ENCODE measurements at places on chromosomes 16 and 17.

GRCh38 chr16:371515-372301, 1.4 kb upstream of the MRPL28 start:
- DNase-seq: no peak

- no peak for DNase-seq
These were observed 12.5 kb downstream of the C16orf90 start for GRCh38 chr16:3482659-3483241.

DNA sequence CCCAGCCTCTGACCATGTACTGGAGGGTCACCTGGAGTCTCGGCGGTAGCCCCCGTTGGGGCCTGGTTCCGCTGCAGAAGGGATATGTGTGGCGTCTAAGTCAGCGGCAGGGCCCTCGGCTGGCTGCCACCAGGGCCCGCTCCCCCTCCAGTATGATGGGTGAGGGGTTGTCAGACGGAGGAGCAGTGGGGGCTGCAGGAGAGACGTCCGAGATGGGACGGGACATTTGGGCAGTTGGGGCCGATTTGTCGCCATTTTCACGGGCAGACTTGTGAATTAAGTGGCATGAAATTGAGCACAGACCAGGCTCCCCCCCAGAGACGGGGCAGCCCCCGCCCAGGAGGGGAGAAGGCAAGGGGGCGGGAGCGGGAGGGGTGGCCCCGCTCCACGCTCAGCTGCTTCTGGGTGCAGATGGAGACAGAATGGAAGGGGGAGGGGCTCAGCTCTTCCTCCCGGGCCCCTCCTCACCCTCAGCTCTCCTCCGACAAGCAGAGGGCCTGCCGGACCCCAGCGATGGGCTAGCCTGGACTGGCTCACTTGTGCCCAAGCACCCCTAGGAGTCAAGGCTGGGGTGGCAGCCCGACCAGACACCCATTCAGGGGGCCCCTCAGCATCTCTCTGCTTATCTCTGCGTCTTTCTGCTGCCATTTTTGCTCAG, 52.7 kb upstream of the LHX1 start:
- no peak for DNase-seq

- no peak for DNase-seq
These were observed 46.1 kb upstream of the CBFA2T3 start for GRCh38 chr16:89023151-89023551.

DNA sequence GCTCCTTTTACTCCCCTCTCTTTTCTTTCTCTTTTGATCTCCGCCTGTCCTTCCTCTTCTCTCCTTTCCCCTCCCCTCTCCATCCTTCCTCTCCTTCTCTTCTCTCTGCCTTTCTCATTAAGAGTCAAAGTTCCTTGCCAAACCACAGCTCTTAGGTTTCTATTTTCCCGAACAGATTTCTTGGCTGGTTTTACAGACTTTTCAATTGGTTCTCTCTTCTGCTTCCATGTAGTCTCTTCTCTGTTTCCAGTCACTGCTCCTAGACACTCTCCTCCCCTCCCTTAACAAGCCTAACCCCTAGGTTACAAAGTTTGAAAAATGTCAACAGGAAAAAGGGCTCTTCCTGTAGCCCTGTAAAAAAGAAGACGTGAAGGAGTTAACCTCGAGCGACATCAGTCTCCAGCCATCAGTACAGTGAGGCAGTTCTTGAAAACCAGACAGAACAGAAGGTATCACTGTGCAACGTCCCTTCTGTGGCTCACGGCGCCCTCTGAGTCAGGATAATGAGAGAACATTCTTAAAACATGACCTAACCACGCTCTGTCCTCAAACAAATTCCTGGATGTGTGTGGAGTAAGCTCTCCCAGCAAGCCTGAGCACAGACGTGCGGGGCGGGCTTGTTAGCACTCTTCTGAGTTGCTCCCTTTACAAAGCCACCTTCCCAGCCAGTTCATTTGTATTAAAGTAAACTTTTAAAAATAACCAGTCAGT, 11.6 kb upstream of the MARCHF10 start:
- peak; percentile 90 for DNase-seq

DNA sequence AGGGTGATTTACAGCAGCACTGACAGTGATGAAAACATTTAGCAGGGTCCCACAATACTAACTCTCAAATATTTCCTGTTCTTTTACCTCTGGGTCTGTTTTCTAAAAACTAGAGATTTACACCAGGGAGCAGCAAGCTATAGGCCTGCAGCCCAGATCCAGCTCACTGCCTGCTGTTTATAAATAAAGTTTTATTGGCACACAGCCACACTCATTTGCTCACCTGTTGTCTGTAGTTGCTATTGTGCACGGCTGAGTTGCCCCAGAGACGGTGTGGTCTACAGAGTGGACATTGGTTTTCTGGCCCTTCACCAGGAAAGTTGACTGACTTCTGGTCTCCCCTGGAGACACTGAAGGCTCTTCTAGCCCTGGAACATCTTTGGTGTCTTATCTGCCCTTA, 16.3 kb upstream of the JPT2 start:
- DNase-seq: no peak

DNA sequence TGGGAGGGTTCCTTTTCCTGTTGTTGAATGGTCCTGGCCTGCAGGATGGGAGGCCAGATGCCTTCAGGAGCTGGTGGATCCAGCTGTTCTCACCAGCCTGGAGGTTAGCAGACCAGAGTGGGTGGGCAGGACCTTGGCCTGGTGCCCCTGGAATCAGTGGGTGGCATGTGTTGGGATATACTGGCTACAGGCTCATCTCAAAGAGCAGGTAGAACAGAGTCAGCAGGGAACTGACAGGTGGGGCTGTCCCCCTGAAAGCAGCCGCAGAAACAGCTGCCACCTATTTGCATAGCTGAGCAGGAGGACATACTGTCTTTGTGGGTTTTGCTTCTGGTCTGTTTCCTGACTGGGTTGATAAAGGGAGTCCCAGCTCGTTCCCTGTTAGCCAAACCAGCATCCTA, 144.1 kb downstream of the RAB11FIP4 start:
- no peak for DNase-seq

GRCh38 chr16:49275050-49275730, 6.4 kb downstream of the CBLN1 start:
- DNase-seq: no peak

DNA sequence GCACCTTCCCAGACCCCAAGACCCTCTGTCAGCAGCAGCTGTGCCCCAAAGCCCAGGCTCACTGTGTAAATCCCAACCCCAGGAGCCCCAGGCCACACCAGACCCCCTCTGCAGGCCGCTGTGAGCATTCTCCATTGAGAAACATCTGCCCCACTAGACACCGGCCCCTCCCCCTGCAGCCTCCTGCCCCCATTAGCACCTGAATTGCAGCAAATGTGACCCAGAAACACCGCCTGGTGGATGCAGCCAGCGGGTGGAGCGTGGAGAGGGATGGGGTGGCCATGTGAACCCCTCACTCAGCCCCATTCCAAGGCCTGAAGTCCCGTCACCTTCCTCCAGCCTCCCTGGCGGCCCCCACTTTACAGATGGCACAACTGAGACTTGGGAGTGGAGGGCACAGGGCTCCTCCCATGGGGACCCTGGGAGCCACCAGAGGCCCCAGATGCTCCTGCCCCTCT, 2.2 kb downstream of the UBALD1 start:
- DNase-seq: no peak

GRCh38 chr17:42221886-42222745, 27.8 kb upstream of the GHDC start:
- no peak for DNase-seq

GRCh38 chr17:73643001-73643851, 1.0 kb downstream of the SDK2 start:
- no peak for DNase-seq

DNA sequence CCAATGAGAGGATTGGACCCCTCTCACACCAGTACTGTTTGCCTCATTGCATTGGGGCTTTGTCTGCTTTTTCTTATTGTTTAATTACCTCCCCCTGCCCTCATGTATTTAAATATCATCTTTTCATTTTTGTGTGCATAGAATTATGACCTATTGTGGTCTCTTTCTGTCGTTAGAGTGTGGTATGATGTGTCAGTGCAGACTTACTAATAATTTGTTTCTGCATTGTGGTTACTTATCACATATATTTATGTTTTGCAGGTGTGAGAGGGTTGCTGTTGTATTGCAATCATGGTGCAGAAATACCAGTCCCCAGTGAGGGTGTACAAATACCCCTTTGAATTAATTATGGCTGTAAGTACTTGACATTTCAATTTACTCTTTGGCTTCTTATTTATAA, 2.5 kb downstream of the SEC14L1 start:
- no peak for DNase-seq

DNA sequence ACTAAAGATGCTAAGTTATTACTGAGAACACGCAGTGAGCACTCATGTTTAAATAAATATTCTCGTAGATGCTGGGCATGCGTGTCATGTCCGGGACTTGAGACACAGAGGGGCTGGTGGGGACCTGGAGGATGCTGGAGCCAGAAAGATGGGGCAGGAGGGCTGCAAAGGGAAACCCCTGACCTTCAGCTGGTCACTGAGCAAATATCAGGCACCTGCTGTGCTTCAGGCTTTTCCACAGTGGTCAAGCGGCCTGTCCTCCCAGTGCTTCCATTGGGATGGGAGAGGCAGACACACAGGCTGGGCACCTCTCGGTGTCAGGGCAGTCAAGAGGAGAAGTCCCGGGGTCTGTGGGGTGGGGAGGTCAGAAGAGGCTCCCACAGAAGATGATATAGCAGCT, 211.4 kb downstream of the GSG1L start:
- no peak for DNase-seq

GRCh38 chr17:78991906-78992532, 12.3 kb upstream of the LGALS3BP start:
- no peak for DNase-seq

DNA sequence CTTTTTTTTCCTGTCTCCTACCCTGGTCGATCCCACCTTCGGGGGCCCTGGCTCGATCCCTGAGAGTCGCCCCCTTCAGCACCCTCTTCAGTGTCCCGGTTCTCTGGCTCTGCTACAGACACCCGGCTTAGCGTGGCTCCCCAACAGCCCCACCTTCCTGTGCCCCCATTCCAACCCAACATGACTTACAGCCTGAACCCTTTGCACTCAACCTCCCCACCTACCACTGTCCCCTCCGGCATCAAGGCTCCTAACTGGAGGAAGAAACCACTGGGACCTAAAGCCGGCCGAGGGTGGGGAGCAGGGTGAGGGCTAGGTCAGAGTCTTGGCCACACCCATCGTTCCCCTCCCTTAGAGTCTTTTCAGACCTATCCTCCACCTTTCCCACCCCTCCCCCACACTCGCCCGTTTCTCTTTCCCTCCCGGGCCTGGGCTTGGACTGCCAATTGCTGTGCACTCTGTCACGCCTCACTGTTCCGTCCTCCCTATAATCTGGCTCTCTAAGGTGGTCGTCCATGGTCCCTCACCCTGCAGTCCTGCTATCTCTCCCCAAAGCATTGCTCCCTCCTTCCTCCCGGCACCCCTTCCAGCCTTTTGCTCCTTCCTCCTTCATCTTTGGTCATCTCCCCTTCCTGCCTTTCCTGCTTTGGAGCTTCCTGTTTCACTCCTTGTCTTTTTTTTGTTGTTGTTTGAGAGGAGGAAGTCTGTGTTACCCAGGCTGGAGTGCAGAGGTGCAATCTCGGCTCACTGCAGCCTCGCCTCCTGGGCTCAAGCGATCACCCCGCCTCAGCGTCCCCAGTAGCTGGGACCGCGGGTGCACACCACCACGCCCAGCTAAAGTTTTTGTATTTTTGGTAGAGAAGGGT, 890 bp upstream of the CLDN7 start:
- DNase-seq: no peak

DNA sequence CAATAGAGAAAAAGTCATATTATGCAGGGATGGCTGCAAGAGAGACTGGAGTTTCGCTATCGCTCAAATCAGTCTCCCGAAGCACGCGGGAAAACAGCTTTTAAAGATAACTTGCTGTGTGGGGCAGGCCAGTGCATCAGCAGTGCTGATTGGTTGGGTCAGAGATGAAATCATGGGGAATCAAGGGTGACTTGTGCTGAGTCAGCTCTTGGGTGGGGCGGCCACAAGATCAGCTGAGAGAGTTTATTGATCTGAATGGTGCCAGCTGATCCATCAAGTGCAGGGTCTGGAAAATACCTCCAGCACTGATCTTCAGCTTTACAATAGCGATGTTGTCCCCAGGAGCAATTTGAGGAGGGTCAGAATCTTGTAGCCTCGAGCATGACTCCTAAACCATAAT, 430.5 kb downstream of the RBFOX1 start:
- no peak for DNase-seq

GRCh38 chr17:4500191-4500571, 1.5 kb downstream of the SPNS2 start:
- DNase-seq: no peak

- no peak for DNase-seq
These were observed at the start of gene MT1F for GRCh38 chr16:56657555-56658326. Gene MT1F, plus strand, starts transcription at chr16:56657959. Its CDS starts 100 bp downstream, at chr16:56658059.

DNA sequence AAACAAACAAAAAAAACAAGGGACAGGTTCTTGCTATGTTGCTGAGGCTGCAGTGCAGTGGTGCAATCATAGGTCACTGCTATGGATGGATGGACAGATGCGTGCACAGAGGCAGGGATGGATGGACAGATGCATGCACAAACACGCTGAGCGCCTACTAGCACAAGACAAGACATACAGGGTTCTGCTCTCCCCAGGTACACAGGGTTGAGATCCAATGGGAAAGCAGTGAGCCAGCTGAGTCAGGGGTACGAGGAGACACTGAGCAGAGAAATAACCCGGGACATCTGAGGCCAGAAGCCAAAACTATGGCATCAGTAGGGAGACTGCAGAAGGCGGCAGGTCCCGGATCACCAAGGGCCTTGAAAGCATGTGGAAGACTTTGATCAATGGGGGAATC, 6.2 kb downstream of the IL32 start:
- no peak for DNase-seq

- DNase-seq: no peak
These were observed 13.8 kb upstream of the MC1R start for GRCh38 chr16:89904606-89905510.

GRCh38 chr16:26335236-26335853, 643.6 kb downstream of the HS3ST4 start:
- DNase-seq: no peak

DNA sequence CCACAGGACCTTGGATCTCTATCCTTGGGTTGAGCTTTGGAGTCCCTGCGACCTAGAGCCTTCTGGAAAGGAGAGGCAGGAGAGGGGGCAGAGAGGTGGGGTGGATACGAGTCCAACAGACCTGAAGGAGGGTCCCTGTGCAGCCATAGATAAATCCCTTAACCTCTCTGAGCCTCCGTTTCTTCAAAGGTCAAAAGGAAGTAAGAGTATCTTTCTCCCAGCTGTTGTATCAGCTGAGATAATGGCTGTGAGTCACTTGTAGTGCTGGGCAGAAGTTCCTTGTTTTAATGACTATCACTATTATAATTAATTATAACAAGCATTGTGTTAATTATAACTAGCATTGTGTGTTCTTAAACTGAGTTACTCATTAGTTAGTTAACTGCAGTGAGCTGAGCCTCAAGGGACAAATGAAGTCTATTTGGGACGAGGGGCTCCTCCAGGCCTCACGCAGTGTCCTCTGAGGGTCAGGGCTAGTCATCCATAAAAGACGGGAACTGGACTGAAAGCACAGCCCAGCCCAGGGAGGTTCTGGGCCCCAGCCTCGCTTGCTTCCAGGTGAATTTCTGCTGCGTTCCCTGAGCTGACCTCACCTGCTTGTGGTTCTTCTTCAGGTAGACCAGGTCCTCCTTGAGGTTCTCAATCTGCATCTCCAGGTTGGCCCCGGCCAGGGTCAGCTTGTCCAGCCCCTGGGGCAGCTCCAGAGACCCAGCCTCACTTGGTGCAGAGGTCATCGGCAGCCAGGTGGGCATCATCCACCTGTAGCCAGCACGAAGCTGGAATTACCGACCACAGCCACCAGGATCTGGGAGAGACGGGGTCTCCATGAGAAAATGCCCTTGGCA, 5.7 kb upstream of the KRT17 start:
- no peak for DNase-seq

GRCh38 chr16:14454391-14454790, 175.7 kb downstream of the PARN start:
- peak; percentile 4 for DNase-seq
